ENCODE measurements at places on chromosomes 11 and 22.
A peak's percentile ranks its signal among the peaks of the same experiment; 100 is the strongest.

DNA sequence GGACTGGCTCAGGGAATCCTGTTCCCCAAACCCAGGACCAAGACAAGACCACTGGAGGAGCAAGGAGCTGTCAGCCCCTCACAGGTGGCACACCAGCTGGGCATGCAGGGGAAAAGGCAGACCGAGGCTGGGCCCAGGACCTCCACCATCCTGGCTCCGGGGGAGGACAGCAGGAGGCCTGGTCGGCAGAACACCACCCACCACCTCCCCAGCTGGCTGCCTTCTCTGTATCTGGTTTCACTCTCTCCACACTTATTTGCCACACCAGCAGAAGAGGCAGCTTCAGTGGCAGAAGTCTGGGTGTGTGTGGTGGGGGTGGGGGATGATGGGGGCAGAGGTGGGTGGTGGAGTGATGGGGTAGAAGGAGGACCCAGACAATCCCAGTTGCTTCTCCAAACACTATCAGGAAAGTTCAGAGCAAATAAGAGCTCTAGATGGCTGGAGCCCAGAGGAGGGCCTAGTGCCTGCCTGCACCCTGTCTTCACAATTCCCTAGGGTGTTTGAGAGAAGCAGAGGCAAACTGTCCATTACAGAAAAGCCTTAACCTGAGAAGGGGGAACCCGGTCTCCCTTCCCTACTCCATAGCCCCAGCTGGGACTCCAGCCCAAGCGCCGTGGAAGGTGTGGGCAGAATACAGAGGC lies 51.9 kb upstream of the CDON start:
- DNase-seq, result no peak

GRCh38 chr11:46006418-46007070 lies 84.1 kb downstream of the LARGE2 start:
- peak; percentile 60 for DNase-seq

- no peak for DNase-seq
Measured at GRCh38 chr11:65419772-65420481, 2.7 kb upstream of the NEAT1 start.

- DNase-seq, result peak; percentile 97
Measured at GRCh38 chr11:130772266-130773227, 143.7 kb downstream of the SNX19 start.

GRCh38 chr11:86688398-86689179 lies 16.2 kb upstream of the ME3 start:
- DNase-seq, result peak; percentile 78

Data from non-pigmented ciliary epithelial cell (primary cell).